Right renal pelvis (tissue), 4 donors: ENCODE measurements at places on chromosomes 7 and 10. TPM values are rescaled to one million over a fixed set of nuclear protein-coding genes. Genes with fewer than 3 reads are reported as not detected.

Gene NPC1L1
- polyA plus RNA-seq = 2.5 TPM

Gene CLDN4
- 87.6 TPM for polyA plus RNA-seq

Gene CLCN1
- 0.17 TPM for polyA plus RNA-seq

Gene GPR15LG
- 1.1 TPM for polyA plus RNA-seq
